Foreskin keratinocyte (primary cell): ENCODE measurements at places on chromosomes 3 and 15.

GRCh38 chr15:63888823-63889222 lies 55.1 kb upstream of the HERC1 start:
- no peak for DNase-seq

- DNase-seq = no peak
Measured at GRCh38 chr15:67117370-67117769, 52.0 kb downstream of the SMAD3 start.

GRCh38 chr3:14042680-14043079 lies 82.0 kb downstream of the CHCHD4 start:
- DNase-seq = peak; percentile 40

GRCh38 chr3:135258916-135259315 lies 463.9 kb downstream of the EPHB1 start:
- no peak for DNase-seq

DNA sequence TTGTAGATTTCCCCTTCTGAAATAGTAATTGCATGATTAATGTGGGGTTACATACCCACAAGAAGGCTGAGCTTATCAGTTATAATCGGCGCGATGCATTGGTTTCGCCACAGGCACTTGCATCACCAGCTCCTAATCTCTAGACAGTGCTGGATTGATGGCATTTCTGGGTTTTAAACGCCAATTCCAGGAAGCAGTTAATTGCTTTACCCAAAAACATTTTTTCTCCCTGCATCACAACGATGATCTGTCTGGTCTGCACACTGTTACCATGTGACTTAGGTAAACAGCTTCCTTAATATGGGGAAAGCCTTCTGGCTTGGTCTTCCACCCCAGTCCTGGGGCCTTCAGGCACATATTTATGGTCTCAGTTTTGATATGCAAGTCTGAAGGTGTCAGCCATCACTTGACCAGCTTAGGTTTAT lies 70.0 kb upstream of the HEG1 start:
- DNase-seq = peak; percentile 94

- DNase-seq = peak; percentile 20
Measured at GRCh38 chr3:97235611-97236315, 421.4 kb downstream of the EPHA6 start.

DNA sequence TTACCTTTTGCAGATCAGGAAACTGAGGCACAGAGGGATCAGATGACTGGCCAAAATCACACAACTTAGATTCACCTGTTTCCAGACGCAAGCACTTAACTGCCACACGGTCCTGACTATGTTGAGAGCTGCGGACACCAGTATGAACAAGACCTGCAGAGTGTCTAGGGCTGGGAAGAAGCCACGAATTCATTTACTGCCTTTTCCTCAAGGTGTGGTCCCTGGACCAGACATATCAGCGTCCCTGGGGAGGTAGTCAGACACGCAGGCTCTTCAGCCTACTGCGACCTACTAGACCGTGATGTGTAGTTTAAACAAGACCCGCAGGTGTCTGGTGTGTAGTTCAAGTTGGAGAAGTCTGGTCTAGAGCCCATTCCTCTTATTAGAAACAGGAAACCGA lies 541 bp upstream of the SLC6A11 start:
- DNase-seq = no peak

GRCh38 chr3:34782871-34783270 lies 856.5 kb upstream of the ARPP21 start:
- no peak for DNase-seq

GRCh38 chr3:123431658-123432324 lies 17.1 kb downstream of the ADCY5 start:
- DNase-seq = no peak
